AG10803 (cell line): ENCODE measurements at places on chromosomes 3 and 15.

GRCh38 chr3:114669614-114670013, 375.8 kb downstream of the TIGIT start:
- peak; percentile 35 for DNase-seq

- DNase-seq: no peak
Measured at GRCh38 chr3:188217011-188217463, 63.1 kb downstream of the LPP start.

GRCh38 chr3:133763797-133764683, 17.8 kb downstream of the TF start:
- DNase-seq: no peak

DNA sequence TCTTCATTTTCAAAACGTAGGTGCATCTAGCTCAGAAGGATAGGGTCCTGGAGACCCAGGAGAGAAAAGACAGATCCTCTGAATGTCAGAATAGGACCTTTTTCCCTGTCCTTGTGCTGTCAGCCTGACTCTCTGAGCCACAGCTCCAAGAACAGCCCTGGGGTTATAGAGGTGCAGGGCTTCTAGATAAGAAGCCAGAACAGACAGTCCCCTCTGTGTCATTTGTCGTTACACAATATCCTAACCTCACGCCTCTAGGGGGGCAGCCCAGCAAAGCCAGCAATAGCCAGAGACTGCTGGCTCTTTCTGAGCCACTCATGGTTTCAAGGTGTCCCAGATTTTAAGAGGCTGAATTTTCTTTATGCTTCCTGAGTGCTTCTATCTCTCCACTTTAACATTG, 153.2 kb upstream of the THBS1 start:
- DNase-seq: peak; percentile 31

GRCh38 chr3:77320514-77320913, 280.6 kb downstream of the ROBO2 start:
- DNase-seq: peak; percentile 52

DNA sequence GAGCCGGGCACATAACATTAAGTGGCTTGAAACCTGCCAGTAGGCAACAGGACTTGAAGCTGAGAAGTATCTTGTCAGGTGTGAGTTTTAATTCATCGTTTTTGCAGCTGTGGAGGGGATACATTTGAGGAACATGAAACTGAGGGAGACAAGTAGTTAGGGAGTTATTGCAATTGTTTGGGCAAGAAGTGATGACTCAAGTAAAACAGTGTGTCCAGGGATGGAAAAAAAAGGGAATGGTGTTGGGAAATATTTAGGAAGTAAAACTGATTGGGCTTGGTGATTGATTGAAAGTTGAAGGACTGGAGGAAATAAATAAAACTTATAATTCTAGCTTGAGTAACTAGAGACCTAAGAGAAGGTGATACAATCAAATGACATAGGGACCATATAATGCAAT, 85.5 kb downstream of the NCEH1 start:
- DNase-seq: peak; percentile 65

DNA sequence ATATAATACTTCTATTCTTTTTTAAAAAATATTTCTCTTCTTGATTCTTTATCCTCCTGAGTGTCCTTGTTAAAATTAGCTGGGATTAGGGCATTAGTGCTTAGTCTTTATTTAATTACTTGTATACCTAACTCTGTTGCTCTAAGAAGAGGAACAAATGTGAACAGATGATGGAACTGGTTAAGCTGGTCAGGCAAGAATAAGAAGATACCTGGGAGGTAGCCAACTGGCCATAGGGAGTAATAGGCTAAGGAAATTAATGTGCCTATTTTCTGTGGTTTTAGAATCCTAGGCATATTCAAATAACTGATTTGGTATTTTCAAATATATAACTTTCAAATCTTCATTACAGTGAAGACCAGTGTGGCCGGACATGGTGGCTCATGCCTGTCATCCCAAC, 54.4 kb downstream of the EIF3J start:
- no peak for DNase-seq

GRCh38 chr3:149713730-149714654, 38.3 kb downstream of the COMMD2 start:
- no peak for DNase-seq

DNA sequence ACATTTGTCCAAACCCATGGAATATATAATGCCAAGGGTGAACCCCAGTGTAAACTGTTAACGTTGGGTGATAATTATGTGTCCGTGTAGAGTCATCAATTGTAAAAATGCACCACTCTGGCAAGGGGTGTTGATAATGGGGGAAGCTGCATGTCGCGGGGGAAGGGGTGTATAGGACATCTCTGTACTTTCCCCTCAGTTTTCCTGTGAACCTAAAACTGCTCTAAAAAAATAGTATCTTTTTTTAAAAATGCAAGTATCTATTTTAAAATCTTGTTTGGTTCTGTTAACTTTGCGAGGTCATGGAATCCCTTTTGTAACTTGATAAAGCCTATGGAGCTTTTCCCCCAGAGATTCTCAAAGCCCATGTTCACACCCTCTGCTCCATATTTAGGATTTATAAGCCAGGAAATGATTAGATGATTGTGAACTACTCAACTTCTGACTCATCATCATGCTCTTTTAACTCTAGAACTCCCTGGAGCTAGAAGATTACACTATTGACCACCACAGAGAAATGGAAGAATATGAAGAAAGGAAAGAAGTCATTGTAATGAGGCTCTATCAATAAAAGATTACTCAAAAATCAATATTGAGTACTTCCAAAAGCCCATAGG, 56.1 kb upstream of the C3orf49 start:
- peak; percentile 55 for DNase-seq

GRCh38 chr3:132087356-132087755, 52.5 kb upstream of the CPNE4 start:
- no peak for DNase-seq

- DNase-seq: no peak
Measured at GRCh38 chr3:140113996-140114788, 179.2 kb downstream of the CLSTN2 start.

DNA sequence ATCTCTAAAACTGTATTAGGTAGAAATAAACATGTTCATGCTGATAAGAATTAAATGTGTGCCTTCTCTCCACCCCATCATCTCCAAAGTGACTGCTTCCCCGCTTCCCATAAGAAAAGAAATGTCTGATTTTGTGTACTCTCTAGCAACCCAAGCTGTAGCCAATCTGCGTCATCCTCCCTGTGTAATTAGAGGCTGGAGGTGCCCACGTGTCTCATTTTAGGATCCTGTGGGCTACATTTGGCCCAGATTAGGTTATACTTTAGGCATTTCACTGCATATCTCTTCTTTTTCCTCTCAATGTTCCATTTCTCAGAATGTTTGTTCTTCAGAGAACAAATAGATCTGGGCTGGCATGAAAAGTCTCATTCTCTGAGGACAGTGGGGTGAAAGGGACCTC, 19.3 kb upstream of the ZNF148 start:
- DNase-seq: no peak

DNA sequence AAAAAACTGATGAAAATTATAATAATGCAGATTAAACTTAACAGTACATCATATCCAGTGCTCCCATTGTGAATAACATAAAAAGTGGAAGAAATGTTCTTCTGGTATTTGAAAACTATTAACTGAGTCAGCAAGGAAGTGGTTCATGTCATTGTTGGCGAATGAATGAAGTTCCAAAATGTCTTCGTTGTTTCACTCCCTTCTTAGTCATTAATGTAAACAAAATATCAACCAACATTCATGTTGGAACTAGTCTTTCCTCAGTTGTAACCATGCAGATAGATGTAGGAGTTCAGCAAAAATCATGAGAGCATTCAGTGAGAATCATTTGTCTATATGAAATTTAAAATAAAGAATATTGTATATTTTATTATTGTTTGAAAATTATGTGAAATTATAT, 44.1 kb upstream of the ICE2 start:
- peak; percentile 62 for DNase-seq

DNA sequence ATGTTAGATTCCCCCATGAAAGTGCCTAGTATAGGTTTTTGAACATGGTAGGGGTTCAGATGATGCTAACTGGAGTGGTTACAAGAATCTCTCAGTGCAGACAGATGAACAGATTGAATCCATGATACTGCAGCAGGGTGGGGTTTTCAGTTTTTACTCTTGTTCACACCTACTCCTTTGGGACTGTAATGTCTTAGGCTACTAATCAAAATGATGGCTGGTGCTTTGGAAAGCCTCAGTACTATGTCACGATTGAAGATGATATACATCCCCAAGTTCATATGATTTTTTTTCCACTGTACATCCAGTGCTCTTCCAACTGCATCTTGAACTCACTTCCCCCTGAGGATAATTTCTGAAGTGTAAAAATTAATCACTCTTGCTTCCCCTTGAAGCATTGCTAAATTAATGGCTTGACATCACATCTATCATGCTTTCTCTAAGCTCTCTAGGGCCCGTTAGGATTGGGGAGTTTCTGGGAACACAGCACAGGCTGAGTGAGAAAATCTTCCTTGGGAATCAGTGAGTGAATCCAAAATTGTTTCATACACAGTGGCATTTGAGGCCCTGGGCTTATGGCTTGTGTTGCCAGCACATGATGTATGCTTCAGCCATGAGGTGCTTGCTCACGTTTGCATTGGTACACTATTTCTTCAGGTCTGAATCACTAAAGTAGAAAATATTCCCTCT, 115.0 kb upstream of the TPRG1 start:
- no peak for DNase-seq

DNA sequence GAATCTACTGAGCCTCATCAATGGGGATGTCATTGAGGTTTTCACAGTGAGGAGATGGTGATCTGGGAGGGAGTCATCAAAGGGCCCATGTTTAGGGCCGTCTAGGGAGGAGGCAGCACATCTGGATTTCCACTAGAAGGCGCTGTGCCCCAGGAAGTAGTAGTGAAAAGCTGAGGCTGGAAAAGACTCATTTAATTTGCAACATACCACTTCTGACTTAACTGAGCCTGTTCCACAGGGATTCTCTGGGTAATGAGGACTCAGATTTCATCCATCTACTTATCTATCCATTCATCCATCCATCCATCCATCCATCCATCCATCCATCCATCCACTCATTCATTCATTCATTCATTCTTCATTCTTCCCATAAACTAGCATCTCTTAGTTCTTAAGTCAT, 17.4 kb upstream of the SHF start:
- DNase-seq: peak; percentile 62

- no peak for DNase-seq
Measured at GRCh38 chr3:97259263-97259662, 444.9 kb downstream of the EPHA6 start.

DNA sequence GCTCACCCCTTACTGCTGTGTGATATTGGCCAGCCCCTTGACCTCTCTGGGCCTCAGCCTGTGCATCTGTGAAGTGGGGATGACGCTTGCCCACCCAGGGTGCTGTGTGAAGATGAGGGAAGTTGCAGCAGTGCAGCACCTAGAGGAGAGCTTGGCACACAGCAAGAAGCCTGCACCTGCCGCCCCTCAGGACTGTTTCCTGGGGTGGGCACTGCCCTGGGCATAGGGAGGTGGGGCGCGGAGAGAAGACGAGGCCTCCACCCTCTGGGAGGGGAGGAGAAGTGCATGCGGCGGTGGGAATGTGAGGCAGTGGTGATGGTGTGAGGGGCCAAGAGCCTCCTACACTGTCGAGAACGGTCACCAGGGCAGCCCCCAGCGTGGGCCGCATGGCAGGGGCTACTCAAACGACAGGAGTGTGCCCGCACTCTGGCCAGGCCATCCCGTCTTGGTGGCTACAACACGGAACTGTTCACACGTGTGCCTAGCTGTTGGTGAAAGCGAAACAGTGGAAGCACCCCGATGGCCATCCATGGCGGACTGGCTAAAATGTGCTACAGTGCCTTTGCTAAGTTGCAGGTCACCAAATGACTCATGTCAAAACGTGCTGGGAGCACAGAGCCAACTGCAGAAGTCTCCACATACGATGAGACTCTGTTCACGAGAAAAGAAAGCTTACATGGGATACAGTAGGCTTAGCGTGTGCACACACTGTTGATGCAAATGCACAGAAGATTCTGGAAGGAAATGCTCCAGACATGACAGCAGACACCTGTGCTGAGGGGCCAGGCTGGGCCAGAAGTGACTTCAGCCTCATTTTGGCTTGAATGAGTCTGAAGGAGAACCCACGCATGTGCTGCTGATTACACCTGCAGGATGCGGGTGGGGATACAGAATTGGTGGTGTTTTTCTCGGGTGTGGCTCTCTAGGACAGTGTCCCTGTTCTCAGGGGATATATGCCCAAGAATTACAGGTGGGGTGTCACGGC, 40.4 kb upstream of the IQSEC1 start:
- DNase-seq: no peak

GRCh38 chr3:96070678-96071077, 743.7 kb upstream of the EPHA6 start:
- DNase-seq: no peak

DNA sequence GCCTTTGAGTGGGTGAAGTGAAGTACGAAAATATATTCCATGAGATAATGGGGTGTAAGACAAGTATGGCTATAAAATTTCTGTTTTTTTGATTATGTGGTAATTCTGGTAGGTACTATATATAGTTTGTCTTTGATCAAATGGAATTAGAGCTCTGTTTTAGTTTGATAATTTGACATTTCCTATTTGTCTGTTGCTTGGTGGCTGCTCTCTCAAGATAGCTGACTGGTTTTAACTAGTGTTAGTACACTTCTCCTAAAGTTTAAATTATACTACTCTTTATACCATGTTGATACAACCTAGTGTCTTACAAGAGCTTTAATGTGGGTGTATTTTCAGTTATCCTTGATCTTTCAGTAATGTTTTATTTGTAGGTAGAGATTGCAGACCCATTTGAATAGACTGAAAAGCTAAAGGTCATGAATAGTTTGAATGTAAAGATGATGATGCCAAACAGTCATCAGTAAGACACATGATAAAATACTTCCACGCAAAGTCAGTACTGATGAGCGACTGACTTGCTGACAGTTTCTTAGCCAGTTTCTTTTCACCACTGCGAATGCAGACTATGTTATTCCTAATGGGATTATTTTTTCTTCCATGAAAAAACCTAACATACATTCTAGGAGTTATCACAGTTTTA, 15.2 kb downstream of the SACM1L start:
- DNase-seq: no peak

- no peak for DNase-seq
Measured at GRCh38 chr3:43752905-43753304, 62.2 kb downstream of the ABHD5 start.

- DNase-seq: no peak
Measured at GRCh38 chr3:194320744-194321243, 30.3 kb downstream of the CPN2 start.

DNA sequence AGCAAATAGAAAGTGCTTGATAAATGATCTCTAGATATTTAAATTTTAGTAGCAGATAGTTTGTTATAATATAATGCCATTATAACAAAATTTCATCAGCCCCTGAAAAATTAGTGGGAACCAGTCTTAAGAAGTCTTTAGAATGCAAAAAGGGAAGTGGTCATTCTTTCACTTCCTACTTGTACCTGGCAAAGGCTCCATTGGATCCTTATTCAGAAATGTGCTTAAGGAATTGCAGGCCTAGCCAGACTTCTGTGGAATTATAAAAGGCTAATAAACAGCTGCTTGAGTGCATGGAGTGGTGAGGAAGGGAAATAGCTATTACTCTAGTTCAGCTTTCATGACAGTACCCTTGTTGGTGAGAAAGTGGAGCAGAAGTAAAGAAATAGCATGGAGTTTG, 24.2 kb downstream of the PPM1L start:
- no peak for DNase-seq
